ENCODE measurements at places on chromosomes 7 and 10.
A peak's percentile ranks its signal among the peaks of the same experiment; 100 is the strongest.

DNA sequence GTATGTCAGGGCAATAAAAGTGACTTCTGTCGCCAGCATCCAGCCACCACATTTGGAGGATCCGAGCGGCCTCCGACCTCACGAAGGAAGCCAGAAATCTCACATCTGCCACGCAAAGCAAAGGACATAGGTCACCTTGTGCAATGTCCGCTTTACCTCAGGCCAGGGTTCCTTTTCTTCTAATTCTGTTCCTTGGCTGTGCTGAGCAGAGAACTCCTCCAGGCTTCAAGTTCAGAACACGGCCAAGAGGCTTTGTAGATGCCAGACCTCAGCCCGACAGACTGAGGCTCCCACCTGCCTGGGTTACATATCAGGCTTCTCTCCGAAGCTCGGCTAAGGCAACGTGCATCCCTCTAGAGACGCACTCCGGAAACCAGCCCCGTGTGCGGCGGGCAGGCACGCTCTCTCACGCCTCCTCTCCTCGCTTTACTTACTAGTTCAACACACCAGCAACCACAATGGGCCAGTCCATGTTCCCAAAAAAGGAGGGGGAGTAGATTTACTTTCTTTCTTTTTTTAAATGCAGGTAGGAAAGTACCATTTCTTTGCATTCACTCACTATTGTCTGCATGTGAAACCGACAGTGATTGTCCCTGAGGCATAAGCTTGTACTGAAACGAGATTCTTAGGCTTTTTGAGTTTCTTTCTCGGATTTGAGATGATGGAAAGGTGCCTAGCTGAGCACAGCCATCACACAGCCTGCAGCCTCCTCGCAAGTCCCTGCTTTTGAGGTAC is 122.4 kb upstream of the AFAP1L2 start:
- no peak for DNase-seq

- DNase-seq = no peak
Measured at GRCh38 chr7:1513657-1514095, 9.5 kb upstream of the INTS1 start.

GRCh38 chr10:2949948-2950354 is 117.4 kb upstream of the PFKP start:
- DNase-seq = no peak

DNA sequence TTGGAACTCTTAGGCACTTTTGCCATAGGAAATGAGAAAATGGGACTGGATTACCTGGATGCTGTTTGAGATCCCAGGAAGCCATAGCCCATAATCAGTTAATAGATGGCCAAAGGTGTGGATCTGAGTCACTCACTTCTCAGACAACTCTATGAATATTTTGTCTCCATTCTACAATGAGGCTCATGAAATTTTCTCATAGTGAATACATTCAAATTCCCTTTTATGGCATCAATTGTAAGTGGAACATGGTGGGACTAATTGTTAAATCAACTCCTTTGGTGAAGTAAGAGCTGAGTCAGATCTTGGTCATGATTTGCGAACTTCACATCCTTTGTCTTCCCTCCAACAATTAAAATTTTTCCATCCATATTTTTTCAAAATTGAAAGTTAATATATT is 222.1 kb downstream of the ARL4A start:
- DNase-seq = no peak

GRCh38 chr7:44750921-44751571 is 2.4 kb downstream of the ZMIZ2 start:
- no peak for DNase-seq

DNA sequence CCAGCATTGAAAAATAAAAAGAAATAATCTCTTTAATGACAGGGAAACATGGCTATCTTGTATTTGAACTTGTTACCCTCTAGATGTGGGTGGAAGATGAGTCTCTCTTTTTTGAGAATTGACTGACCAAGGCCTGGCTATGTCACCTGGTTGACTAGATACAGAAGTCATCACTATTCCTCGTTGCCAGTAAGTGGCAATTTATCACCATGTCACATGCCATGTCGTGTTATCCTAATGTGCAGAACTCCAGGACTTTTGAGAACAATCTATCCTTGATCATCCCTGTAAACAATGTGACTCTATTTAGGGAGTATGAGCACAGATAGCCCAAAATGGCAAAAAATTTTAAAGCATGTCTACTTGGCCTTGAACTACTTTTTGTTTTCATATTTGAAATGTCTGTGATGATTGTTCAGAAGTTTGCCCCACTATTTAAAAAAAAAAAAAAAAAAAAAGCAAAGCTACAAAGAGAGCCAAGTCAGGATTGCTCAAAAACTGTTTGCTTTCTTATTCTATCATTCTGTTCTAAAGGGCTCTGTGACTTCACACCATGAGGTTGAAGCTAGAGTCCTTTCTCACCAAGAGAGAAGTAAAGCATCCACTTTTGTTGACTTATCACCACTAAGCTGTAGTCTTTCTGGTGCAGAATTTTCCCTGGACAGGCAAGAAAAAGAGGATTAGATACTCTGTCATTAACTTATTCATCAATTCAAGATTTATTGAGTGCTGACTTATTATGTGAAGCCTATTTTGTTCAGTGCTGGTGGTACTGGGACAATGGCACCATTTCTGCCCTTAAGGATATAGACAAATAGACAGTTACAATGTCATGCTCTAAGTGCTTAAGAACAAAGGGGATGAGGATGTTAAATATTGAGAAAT is 10.4 kb upstream of the WIPF3 start:
- DNase-seq = no peak

- DNase-seq = no peak
Measured at GRCh38 chr7:113412410-113412809, 294.1 kb upstream of the SMIM30 start.

- DNase-seq = no peak
Measured at GRCh38 chr7:85224171-85224570, 37.3 kb upstream of the SEMA3D start.

GRCh38 chr7:131244259-131244852 is 83.3 kb upstream of the MKLN1 start:
- peak; percentile 63 for DNase-seq

DNA sequence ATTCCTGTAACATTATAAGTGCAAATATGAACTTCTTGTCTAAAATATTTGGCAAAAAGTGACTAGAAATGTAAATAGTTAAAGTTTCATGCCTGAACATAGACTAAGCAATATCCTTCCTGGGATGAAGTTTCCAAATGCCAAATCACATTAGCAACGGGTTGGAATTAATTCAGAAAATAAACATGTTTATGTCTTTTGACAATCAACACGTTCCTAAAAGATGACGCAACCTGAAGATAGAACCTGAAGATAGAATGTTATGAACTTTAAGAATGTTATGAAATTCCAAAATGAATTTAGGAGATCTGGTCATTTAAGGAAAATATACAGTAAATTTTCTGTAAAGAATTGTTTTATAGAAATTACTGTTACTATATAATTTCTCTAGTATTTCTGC is 9.2 kb downstream of the LAMB4 start:
- DNase-seq = no peak

DNA sequence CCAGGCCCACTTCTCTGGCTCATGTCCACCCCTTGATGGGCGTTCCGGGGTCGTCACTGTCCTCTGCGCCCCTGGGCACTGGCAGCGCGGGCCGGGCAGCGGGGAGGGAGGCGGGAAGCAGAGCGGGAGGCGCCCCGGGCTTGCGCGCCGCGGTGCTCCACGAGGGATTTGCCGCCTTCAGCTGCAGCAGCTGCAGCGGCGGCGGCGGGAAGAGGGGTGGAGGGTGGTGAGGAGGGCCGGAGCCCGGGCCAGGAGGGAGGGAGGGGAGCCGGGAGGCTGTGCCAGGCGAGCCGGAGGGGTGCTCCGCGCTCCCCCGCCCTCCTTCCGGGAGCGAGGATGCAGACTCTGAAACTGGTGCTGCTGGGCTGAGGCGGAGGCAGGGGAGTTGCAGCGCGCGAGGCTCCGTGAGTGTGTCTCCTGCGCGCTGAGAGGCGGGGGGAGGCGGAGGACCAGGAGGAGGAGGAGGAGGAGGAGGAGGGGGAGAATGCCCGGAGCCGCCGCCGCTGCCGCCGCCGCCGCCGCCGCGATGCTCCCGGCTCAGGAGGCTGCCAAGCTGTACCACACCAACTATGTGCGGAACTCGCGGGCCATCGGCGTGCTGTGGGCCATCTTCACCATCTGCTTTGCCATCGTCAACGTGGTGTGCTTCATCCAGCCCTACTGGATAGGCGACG is at the start of gene LHFPL3:
TSS of gene LHFPL3 (plus strand) at position 308 of the 674 bp plus-strand sequence.
- DNase-seq = no peak

DNA sequence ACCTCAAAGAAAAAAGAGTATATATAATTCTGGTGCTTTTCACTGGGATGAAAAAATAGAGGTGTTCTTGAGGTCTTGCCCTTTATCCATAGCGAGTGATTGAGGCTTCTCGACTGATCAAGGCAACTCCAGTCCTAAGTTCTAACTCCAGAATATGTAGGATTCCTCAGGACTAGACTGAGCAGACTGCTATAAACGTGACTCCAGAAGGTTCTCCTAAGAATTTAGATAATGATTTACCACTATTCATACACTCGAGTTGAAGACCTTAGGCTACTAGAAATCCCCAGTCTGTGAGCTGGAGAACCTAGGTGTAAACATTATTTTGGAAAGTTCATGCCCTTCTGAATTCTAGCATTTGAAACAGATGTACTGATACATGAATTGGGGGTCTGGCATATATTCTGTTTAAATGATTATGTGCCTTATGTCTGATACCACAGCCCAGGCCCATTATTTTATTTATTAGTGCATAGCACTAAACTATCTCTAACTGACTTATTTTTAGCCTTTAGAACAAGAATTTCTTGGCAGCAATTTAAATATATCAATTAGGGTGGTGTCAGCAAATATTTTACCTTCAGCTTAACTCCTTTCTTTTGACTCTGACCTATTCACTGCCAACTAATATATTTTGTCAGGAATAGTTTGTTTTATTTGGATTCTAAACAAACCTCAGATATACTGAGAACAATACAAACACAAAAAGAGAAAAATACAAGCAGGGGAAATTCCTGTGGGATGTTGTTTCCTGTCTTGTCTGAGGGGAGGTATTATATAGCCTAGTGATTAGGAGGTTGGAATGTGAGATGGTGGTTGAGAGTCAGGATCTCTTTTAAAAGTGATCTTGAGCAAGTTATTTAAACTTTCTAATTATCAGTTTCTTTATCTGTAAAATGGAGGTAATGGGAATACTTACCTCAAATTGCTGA is 75.8 kb downstream of the PODXL start:
- DNase-seq = no peak

GRCh38 chr10:73877533-73878160 is 3.3 kb upstream of the CAMK2G start:
- no peak for DNase-seq

DNA sequence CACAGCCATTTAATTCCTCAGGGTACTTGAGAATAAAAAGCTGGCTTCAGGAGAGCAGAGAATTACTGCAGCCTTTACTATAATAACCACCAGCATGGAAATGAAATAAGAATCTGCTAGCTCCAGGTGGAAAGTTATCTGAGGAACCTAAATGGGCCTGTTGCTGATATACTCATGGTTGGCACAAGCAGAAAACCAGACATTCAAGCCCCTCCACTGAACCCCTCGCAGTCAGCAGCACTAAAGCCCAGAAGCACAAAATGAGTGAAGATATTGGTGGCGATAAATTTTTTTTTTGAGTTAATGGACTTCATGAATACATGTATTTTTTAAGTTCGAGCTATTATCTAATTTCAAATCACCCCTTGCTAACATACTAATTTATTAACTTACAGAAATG is 303.9 kb upstream of the NRP1 start:
- no peak for DNase-seq

DNA sequence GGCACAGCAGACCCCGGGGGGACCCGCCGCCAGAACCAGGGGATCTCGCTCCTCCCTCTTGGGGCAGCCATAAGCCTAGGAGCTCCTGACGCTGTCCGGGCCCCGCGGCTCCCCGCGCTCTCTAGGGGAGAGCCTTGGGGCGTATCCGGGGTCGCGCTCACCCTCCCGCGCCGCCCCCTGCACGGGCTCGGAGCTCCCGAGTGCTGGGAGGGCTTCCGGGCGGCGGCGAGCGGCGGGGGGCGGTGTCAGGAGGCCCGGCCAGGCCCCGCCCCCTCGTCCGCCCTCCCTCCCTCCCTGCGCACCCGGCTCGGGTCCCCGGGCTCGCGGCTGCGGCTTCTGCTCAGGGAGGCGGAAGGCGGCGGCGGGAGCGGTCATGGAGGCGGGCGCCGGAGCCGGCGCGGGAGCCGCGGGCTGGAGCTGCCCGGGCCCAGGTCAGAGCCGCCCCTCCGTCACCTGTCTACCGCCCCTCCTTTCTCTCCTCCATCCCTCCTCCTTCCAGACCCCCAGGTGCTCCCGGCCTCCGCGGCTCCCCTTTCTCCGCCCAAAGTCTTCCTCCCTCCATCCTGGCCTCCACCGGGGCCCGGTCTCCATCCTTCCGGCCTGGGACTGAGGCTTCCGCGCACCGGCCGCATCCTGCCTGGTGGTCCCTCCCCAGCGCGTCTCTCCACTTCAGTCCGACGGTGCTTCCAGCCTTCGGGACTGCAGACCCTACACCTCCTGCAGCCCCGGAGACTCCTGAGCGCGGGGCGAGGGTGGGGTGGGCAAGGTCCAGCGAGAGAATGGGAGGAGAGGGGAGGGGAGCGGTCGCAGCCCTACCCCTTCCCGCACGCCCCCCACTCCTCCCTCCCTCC is at the start of gene CCDC136:
TSS of gene CCDC136 (plus strand) at position 848 of the 851 bp plus-strand sequence. CDS start 444 bp downstream, outside the sequence.
- DNase-seq = peak; percentile 40
